NCI-H1092 (cell line): ENCODE measurements at places on chromosomes 7 and 10.

- DNase-seq = no peak
Measured at GRCh38 chr10:122373721-122374120, 787 bp upstream of the PLEKHA1 start.

DNA sequence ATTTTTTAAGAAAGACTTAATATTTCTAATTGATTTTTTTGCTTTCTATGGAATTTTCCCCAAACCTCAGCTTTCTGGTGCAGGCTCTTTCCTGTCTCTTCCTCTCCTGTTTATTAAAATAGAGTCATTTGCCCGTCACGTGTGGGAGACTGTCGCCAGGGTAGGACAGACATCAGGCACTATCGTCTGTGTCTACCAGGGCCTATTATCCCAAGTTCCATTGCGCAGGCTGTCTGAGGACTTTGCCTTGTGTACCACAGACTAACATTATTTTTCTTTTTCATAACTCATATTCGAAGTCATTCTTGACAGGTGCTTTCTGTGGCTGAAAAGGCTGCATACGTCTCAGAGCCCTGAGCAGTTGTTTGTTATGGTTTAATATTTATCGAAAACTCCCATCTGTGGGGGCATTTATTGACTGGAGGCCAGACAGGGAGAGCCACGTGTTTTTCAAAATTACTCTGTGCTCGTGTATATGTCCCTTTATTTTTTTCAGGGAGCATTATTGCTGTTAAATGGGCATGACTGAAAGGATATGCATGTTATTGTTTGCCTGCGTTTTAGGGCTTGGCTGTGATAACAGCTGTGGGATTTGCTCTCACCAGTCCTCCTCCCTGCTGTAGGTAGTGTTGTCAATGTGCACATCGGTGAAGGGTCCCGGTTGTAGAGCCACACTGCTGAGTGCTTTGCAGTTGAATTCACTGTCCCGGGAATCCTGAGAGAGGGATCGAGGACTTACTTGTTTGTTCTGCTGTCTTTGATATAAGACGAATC lies 89.8 kb downstream of the CAMK1D start:
- DNase-seq = no peak

GRCh38 chr10:101284744-101285463 lies 55.6 kb upstream of the LBX1 start:
- DNase-seq = no peak

- DNase-seq = no peak
Measured at GRCh38 chr10:46525177-46525823, 31.2 kb downstream of the GPRIN2 start.

GRCh38 chr7:116443646-116444045 lies 55.9 kb upstream of the CAV2 start:
- DNase-seq = no peak
